Kidney (tissue), 22 donors: ENCODE measurements at places on chromosomes 5 and 9. TPM values are rescaled to one million over a fixed set of nuclear protein-coding genes. Genes with fewer than 3 reads are reported as not detected.

DNA sequence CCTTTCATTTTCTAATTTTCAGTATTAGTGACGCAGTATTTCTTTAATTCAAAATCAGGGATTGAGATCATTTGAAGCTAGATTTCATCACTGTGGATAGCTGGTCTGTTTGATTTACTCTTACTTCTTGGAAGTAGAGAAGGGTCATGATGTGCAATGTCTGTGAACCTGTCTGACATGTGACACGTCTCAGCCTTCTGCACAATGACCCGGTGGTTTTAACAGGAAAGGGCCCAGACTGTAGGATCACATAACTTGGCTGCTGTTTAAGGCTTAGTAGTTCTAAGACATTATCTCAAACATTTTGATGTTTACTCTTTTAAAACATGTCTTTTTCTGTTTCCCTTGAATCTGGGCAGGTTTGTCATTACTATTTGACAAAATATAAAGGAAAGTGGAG lies 823.3 kb upstream of the NUDT12 start:
- peak; percentile 17 for DNase-seq

The APBA1 gene
- 5.1 TPM for total RNA-seq

DNA sequence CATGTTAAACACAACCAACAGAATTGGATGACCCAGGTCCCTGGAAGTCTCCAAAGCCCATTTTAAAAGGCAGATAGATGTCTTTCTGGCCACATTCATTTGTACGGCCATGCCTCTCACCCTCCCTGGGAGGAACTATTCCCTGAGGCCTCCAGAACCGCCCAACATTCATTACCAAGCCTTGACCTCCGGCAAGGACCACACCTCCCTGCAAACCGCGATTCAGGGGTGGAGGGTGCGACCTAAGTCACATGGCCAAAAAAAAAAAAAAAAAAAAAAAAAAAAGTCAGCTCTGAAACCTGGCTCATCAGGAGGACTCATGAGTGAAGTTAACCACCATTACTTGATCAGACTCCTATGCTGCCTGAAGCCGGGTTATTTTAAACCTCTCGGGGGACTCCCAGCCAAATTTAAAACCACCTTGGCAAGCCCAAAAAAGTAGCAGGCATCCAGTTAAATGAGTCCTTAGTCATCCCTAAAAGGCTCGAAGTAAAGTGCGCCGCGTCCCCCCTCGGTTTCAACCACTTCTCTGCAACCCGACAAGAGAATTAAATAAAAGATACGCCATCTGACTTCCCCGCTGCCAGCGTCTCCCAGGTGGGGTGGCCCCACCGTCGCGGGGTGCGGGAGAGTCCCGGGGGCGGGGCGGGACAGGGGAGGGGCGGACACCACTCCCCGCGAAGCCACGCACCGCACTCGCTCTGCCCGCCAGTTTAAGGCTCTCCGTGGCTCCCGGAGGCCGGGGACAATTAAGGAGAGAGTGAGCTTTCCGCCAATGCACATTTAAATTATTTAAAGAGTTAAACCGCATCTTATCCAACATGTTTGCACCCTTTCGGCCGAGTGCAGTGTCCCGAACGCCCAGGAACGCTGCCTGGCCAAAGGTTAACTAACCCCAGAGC lies 2.3 kb downstream of the KLF9 start:
- peak; percentile 92 for DNase-seq

DNA sequence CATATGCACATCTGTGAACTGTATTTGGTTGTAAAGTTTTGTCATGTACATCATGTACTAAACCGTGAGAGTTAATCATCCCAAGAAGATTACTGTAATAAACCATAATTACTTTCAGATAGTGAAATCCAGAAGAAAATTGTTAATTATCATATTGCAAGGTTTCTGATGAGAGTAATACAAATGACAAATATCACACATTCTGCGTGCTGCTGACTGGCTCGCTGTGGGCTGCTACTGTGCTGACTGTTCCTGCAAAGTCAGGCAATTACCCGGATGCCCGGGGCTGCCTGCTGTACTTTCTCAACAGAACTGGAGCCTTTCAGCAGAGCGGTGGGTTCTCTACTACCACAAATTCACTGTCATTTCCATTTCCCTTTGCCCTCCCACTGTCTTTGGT lies 68.3 kb downstream of the SMARCA2 start:
- DNase-seq = no peak

DNA sequence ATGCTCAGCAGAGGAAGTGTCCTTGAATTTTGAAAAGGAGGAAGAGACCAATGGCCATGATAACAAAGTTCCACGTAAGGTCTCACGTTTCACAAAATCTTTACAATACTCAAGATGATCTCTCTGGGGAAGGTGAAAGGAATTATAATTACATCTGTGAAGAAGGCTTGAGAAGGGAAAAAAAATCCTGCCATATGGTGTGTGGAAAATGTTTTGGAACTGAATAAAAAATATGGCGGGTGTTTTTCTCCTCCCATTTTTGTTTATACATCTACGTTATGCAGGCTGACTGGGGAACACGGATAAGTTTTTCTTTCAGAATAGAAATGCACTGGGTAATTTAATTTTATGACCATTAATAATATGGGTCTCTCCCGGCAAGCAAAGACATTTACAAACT lies 425.6 kb upstream of the BRINP1 start:
- no peak for DNase-seq

- no peak for DNase-seq
These were observed 50.0 kb downstream of the ATPSCKMT start for GRCh38 chr5:10199692-10200091.

DNA sequence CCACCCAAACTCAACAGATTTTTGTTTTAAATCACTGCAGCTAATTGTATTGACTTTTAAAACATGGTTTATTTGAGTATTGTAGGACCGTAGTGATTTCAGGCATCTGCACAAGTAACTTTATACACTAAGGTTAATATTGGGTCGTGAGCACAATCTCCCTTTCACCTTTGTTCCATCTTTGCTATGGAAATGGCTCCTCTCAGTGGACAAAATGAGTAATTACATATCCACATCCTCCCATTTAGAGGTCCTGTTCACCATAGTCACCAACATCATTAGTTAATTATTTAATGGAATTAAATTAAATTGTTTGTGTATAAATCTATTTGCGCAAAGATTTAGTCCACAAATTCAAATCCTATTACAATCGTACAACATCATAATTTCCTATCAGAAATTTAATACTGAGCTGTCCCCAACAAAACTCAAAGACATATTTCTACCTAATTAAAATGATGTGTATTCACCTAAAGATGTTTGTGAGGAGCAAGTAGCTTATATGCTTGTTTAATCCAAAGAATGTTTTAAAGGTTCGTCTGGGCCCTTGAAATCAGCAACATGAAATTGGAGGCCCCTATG lies 173.0 kb upstream of the DAPK1 start:
- DNase-seq = no peak

GRCh38 chr5:77396017-77396416 lies 96.1 kb downstream of the WDR41 start:
- no peak for DNase-seq

The DNAI1 gene
- 3.0 TPM for total RNA-seq

DNA sequence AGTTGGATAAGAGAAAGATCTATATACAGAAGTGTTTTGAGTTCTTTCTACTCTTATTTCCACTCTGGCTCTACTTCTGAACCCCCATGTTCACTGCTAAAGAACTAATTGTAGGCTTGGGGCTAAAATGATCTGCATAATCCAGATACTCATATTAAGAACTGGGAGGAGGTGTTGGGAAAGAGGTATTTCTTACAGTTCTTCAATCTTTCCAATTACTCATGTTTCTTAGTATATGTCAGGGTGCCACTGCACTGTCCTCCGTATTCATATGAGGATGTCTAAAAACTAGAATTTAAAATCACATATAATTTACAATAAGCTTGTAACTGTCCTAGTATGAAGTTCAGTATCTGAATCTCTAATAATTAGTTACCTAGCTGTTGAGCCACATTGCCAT lies 12.7 kb downstream of the NIPBL start:
- DNase-seq = no peak

DNA sequence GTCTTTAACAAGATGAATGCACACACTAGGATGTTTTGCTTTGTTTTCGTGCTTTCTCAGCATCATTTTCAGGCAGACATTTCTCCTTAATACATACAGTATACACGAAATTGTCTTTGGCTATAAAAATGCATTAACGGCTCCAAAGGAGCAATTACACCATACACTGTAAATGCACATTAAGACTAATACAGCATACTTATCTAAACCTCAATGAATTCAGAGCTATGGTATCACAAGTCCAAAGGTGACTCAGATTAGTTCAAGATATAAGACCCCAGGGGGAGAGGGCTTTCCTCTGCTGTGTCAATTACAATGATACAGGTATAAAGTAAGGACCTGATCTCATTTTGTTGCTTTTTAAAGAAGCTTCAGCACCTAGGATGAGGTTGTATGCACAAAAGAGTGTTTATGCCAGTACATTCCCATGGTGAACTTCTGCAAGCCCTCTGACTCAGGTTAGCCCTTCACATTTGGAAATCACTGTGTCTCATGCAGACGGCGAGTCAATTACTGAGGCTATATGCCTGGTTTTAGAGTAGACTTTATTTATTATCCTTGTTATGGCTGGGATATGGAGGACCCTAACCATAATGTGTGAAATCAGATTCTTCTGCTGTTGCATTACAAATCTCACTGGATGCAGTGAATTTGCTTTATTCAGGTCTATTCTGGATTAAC lies 233.3 kb downstream of the ZNF608 start:
- no peak for DNase-seq

GRCh38 chr5:130743092-130743491 lies 422.0 kb downstream of the HINT1 start:
- DNase-seq = peak; percentile 62

DNA sequence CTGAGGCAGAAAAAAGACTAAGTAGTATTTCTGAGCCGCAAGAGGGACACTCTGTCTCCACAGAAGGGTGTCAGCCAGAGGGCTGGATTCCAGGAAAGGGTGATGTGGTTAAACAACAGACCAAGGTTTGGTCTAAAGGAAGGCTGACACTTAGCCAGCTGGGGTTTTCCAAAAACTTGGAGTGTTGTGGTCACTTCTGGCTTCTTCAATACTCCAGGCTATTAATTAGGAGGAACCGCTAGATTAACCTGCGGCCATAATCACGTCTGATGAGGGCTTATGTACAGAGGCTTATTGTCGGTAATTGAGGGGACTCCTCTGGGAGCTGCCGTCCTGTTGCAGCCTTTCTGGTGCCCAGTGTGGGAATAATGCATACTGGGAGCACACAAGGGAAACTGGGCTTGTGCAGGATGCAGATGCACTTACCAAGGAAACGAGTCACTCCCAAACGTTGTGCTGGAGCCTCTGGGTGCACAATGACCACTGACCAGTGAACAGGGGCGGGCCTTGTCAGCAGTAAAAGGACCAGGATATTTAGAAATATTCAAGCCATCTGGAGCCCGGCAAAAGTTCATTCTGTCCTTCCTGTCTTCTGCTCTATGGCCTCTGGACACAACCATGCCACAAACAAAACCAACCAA lies 70.2 kb upstream of the TUT7 start:
- no peak for DNase-seq

The NME5 gene
- total RNA-seq = 20.6 TPM

The PHF24 gene
- 0.98 TPM for total RNA-seq

The IL9 gene
- not detected for total RNA-seq

DNA sequence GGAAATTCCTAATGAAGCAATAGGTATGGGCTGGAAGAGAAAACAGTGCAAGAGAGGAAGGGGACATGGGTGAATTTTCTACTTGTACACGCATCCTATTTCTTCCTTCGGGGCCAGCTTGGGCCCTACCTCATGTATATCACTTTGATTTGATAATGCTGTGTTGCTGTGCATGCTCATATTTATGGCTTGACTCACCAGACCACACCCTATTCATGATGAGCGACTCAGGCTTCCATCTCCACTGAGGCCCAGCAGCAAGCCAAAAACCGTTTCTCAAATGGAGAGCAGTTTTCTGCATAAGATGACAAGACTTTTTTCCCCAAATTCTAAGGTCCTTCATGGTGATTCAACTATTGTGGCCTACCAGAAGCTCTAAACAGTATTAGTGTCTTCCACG lies 2039.1 kb upstream of the CDH9 start:
- DNase-seq = no peak

The EMB gene
- total RNA-seq = 25.0 TPM

The CDH10 gene
- total RNA-seq = 0.13 TPM

The PCDHGB1 gene
- 2.9 TPM for total RNA-seq

DNA sequence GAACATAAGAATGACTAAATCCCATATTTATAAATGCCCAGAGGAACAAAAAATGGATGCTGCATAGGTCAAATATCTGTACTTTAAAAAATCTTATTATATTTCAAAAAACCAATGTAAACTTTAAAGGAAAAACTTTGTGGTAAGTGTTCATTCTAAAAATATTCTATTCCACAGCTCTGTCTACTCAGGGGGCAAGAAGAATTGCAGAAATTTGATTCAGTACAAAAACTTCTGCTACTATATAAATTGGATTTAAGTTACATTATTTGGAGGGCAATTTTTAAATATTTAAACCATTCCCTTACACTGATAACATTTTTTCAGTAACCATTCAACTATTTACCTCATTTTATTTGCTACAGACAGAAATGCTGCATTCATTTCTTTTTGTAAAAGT lies 32.1 kb downstream of the NFIB start:
- DNase-seq = no peak

The WDR70 gene
- 32.3 TPM for total RNA-seq

DNA sequence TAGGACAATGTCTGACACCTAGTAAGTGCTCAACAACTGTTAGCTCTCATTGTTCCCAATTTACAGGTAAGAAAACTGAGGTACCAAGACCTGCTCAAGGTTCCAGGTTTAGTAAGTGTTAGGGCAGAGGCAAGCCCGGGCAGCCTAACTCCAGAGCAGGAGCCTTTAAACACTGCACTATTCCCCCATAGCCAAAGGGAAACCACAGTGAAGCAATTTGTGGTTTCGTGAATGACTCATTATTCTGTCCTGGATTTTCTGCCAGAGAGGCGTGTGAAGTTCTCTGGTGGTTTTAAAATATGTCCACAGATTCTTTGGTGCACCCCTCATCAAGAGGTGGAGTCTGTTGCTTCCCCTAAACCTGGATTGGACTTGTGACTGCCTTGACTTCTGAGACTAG lies 1.0 kb upstream of the MCC start:
- no peak for DNase-seq

- peak; percentile 48 for DNase-seq
These were observed 115.9 kb upstream of the PHYKPL start for GRCh38 chr5:178348356-178349074.

DNA sequence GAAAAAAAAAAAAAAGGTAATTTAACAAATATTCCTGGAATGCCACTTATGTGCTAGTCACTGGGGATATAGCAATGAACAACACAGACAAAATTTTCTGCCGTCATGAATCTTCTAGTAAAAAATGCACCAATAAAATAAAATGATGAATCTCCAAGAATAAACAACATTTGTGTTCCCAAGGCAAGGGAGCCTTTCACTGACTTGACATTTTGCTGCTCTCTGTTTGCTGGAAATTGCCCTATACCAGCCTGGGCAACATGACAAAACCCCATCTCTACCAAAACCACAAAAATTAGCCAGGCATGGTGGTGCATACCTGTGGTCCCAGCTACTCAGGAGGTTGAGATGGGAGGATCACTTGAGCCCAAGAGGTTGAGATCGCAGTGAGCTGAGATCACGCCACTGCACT lies 64.5 kb upstream of the ERBIN start:
- DNase-seq = no peak

GRCh38 chr5:172671091-172671490 lies 30.0 kb downstream of the NEURL1B start:
- DNase-seq = no peak

The ERAP2 gene
- total RNA-seq = 8.2 TPM

The PCDHGC4 gene
- total RNA-seq = 1.5 TPM

GRCh38 chr9:34884747-34885189 lies 73.3 kb upstream of the PHF24 start:
- DNase-seq = no peak

- no peak for DNase-seq
These were observed 294.2 kb upstream of the CYLC2 start for GRCh38 chr9:102700936-102701335.
